ENCODE measurements at places on chromosomes 2 and 18.

GRCh38 chr2:196515051-196515450 is 124.5 kb upstream of the CCDC150 start:
- DNase-seq = no peak

- DNase-seq = no peak
Measured at GRCh38 chr2:28586867-28587266, 91.0 kb downstream of the PLB1 start.

GRCh38 chr2:161172901-161173540 is 12.8 kb downstream of the TANK start:
- DNase-seq = no peak

DNA sequence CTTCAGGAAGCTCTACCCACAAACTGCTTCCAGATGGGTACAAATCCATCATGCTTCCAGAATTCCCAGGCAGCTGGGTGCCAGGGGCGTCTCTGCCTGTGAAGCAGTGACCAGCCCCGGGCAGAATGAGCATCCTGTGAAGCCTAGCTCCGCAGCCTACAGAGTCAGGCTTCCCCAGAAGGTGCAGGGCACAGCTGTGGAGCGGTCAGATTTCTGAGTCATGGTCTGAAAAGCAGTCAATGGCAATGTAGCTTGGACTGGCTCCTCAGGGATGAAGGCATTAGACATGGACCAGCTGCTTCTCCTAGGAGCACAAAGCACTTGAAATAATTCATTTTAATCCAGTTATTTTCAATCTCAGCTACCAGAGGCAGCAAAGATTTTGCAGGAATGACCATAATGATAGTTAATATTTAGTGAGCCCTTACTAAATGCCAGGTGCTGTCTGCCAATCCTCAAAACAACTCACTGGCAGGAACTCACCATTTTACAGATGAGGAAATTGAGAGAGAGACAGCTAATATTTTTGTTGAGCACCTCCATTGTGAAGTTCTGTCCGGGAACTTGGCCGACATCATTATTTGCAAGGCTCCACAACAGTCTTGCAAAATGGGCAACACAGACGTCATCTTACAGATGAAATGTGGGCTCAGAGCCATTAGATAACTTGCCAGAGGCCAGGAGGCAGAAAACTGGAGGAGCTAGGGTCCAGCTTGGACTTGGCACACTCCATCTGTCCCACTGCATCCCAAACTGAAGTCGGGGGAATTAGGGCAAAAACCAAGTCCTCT is 31.7 kb downstream of the ACMSD start:
- DNase-seq = no peak

DNA sequence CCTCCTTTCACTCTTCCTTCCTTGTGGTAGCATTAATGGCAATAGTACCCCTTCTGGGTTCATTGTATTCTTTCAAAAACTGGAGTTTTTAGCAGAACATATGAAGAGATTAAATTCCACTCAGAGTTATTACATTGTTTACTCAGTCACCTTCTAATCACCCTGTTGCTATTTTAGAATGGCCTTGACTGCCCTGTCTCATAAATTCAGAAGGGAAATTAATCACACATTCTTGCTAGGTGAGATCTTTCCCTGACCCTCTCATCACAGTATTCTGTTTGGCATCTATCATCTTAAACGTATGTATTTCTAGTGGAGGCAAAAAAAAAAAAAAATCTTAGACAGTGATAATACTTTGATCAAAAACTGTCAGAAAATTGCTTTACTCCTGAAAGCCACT is 760.4 kb downstream of the ADCYAP1 start:
- DNase-seq = peak; percentile 36

DNA sequence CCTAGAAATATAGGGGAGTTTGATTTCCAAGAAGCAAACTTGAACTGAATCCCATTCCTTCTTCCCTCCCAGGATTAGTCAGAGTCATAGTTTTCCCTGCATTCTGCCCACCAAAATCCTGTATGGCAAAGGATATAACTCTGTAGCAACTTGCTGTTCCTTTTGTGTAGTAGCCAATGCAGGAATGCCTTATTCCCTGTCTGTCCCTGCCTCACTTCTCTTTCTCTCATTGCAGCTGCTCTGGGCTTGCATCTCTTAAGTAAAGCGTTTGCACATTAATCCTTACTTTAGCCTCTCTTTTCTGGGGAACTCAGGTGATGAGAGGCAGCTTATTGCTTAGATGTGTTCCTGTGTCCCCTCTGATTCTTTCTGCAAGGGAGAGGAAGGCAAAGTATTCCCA is 333.1 kb upstream of the VWC2L start:
- DNase-seq = no peak

GRCh38 chr2:134448650-134449049 is 194.8 kb downstream of the MGAT5 start:
- DNase-seq = no peak

GRCh38 chr2:44197816-44198215 is 29.1 kb downstream of the PPM1B start:
- no peak for DNase-seq

DNA sequence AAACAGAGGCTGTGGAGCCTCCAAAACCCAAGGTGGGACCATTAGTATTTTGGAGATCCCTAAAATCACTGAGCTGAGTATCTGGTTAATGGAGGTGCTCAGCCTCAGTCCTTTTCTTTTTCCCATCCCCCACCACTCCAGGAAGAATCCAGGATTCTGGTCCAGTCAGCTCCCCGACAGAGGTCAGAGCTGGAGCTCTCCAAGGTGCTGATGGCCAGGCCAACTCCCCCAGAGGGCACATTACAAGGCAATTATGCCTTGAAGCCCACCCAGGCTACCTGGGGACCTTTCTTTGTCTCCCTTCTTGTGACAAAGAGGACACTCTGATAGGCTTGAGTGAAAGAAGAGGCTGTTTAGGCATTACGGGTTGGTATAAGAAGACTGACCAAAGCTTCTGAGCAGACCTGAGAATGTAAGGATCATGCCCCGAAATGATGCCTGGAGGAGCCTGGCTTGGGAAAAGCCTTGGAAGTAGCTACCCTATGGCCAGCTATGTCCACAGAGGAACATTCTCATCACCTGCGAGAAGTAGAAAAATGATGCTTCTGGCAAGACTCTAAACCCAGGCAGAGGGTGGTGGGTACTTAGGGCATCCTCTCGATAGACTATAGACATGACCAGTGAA is 102.5 kb upstream of the LDAH start:
- DNase-seq = no peak

GRCh38 chr18:71784777-71785176 is 759.4 kb downstream of the CBLN2 start:
- peak; percentile 11 for DNase-seq

DNA sequence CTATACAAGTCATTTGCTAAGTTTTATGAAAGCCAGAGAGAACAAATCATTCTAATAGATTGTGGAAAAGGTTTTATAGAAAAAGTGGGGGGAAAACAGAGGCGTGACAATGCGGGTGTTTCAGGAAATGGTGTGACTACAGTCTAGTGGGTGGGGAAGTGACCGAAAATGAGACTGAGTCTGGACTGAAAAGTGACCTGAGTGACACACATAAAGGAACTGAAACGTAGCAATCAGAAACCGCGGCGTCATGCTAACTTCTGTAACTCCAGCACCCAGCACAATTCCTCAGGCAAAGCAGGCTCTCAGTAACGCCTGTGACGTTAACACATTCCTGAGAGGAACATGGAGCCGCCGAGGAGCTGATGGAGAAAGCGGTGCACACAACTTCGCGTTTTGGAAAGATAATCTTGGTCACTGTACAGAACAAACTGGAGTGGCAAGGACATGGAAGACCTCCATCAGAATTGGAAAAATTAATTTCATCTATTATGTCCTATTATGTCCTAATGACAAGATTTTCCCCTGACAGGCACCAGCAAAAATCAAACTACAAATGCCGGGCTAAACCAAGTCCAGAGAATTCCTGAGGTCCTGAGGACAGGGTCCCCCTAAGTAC is 1.4 kb upstream of the CD226 start:
- DNase-seq = no peak

- no peak for DNase-seq
Measured at GRCh38 chr2:26607698-26608097, 33.5 kb downstream of the CIB4 start.

- no peak for DNase-seq
Measured at GRCh38 chr2:160703648-160704585, 210.3 kb upstream of the RBMS1 start.

GRCh38 chr2:97889156-97889555 is 106.6 kb downstream of the TMEM131 start:
- no peak for DNase-seq

DNA sequence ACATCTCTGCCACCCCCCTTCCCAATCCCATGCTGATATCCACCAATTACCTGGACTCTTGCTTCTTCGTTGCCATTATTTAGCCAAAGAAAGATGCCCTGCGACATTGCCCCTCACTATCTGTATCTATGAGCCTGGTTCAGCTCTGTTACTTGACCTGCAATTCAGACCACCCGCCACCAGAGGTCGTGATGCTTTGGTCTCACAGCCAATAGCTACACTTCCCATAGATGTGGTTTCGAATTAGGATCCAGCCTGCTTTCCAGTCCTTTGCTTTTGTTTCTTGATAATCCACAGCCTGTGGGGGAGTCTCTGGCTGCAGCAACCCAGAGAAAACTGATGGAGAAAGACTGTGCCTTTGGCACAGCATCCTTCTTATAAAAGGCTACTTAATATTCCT is 239.4 kb downstream of the KLHL29 start:
- DNase-seq = no peak

DNA sequence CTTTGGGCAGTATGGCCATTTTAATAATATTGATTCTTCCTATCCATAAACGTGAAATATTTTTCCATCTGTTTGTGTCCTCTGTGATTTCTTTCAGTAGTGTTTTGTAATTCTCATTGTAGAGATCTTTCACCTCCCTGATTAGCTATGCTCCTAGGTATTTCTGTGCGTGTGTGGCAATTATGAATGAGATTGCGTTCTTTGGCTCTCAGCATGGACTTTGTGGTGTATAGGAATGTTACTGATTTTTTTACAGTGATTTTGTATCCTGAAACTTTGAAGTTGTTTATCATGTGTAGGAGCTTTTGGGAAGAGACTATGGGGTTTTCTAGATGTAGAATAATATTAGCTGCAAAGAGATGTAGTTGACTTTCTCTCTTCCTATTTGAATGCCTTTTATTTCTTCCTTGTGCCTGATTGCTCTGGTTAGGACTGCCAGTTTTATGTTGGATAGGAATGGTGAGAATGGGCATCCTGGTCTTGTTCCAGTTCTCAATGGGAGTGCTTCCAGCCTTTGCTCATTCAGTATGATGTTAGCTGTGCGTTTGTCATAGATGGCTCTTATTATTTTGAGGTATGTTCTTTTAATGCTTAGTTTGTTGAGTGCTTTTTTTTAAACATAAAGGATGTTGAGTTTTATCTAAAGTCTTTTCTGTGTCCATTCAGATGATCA is 27.0 kb upstream of the THUMPD2 start:
- no peak for DNase-seq

DNA sequence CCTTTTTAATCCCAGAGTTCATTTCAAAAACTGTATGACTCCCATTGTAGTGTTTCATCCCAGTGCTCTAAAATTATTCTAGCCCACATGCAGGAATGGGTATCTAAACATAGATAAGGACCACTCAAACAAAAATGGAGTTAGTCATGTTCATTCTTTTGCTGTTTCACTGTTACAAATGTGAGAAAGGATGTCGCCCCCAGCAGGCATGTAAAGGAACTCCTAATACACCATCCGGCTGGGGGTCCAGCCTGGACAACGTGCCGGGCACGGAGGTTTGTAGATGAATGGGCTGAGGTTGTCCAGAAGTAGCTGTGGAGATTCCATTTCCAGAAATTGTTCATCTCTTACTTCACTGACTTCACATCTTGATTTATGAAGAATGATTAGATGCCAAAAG is 101.9 kb upstream of the RAB12 start:
- peak; percentile 31 for DNase-seq

DNA sequence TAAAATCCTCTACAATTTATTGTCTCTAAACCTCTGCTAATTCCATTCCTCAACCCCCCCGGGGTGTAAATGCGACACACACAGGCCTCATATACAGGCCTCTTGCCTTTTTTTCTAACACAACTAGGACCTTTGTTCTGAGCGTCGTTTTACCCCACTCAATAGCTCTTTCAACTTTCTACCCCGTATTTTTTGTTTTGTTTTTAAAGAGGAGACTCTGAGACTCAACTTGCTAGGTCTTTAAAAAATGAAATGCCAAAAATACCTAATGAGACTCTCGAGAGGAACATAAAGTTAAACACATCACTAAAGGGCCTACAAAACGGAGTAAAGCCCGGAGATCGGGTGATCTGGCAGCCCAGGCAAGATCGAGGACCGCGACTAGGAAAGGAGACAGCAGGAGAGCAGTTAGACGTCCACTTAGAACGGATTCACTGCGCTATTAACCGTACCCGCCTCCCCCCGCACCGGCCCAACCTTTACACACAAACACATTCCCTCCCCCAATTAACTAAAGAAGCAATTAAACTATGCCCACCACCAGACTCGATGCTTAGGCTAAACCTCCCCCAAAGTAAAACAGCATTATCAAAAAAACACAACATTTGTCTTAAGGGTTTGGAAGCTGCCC is 1.7 kb downstream of the TRIP12 start:
- DNase-seq = peak; percentile 32

- DNase-seq = peak; percentile 40
Measured at GRCh38 chr2:28434600-28434989, 41.9 kb downstream of the FOSL2 start.

GRCh38 chr2:120390381-120391055 is 44.6 kb downstream of the INHBB start:
- no peak for DNase-seq

DNA sequence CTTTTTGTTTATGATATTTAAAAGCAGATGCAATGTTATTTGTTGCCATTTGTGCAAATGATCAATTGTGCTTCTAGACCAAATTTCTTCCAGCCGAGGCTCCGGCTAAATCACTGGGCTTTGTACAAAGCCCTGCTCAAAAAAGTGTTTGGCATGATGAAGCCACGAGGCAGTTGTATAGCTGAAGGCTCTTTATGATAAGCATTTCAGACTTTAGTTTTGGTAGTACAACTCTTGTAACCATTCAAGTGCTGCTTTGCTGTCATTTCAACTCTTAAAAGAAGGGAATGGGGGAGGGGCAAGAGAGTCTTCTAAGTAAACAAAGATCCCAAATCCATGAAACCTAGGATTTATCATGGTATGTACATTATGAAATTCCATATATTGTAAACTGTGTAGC is 3.3 kb upstream of the ZNF532 start:
- DNase-seq = no peak

GRCh38 chr2:11863103-11863502 is 116.7 kb downstream of the LPIN1 start:
- no peak for DNase-seq

- DNase-seq = no peak
Measured at GRCh38 chr2:171157109-171157500, 3.6 kb downstream of the TLK1 start.

- DNase-seq = no peak
Measured at GRCh38 chr2:205713086-205713485, 30.8 kb downstream of the NRP2 start.

DNA sequence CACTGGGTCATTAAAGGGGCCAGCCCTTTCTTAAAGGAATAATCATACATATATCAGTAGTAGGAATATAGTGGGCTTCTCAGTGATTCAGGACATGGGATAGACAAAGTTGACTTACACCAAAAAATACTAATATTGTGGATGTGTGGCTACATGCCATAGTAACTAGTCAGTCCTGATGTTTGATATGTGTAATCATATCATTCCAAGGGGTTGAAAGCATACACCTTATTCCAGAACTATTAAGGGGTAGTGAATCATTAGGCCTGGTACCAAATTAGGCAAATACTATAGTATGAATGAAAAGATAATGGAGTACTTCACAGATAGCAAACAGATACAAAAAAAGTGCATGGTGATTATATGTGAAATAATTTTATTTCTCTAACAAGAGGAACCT is 814.9 kb upstream of the NRXN1 start:
- no peak for DNase-seq
